ENCODE measurements at places on chromosomes 12 and 14.

DNA sequence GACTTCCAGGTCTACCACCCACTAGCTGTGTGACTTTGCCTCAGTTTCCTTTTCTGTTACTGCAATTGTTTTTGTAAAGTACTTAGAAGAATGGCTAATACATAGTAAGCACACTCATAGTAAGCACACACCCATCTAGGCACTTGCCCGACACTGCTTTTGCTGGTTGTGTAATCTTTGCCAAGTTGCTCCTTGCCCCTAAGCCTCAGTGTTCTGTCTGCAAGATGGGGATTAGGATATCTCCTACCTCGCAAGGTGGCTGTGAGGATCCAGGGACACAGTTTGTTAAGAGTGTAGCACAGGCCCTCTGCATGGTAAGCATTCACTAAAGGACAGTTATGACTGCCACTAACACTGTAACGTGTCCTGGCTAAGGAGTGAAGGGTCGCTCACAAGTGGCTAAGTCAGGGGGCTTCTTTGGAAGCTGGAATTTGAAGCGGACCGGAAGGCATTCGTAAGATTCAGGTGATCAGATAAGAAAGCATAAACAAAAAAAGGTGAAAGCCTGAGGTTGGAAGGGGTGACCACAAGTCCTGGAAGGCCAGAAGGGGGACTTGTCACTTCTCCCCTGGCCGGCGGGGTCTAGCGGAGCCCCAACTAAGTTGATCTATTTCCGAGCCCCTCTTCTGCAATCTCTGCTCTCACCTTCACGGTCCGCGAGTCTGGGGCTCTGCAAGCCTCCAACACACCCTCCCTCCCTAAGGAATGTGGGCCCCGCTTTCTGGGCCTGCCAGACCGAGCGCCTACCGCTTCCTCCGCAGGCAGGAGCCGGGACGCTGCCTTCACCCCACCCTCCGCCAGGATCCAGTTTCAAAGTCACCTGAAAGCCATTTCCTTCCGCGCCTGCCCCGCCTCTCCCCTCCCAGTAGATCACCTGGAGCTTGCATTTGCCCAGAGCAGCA lies 1.5 kb upstream of the PLEKHG3 start:
- DNase-seq: peak; percentile 14

DNA sequence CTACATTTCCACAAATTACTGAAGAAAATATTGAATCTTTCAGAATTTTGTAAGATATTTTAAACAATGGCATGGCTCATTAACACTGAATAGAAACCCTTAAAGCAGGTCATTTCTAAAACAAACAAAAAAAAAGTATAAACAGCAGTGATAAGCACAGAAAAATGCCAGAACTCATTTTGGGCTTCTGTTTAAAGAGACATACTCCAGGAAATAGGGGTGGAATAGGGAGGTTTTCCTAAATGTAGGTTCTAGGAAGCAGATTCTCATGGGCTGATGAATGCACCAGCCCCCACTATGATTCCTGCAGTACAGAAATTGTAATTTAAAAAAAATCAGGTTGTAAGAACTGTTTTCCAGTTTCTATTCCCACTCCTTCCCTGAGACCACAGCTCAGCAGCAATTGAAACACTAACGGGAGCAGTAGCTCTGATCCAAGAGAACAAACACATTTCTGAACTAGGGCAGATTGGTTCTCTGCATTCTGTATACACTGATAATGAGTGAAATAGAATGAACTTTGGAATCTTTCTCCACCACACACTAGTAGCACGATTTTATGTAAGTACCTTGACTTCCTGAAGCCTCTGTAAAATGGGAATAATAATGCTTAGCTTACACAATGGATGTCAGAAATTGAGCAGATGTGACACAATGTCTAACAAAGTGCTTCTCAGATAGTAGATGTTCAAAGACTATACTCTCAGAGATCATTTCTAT lies 115.6 kb upstream of the TMTC1 start:
- DNase-seq: no peak

DNA sequence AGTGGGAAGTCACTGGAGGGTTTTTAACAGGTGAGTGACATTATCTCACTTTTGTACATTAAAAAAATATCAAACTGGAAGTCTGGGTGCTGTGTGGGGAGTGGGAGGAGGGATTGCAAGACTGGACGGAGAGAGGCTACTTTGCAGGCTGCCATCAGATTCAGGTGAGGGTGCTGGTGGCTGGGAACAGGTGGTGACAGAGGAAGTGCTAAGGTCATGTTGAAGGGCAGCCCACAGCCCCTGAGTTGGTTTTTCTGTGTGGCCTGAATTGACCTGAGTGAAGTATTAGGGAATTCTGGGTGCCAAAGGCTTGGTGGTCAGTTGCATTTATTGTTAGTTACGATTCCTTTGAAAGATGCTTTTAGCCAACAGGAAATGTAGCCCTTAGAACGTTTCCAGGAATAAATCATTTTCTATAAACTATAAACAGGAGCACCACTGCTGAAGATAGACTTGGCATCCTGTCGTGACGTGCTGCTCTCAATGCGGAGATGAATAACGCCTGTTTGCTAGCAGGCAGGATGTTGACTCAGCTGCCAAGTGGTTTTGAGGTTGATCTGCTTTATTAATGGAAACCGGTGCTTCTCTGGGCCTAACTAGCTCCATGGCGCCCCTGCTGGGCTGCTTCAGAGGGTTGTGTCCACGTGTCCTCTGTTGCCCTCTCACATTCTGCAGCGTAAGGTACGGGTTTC lies 707.5 kb upstream of the TMEM132C start:
- peak; percentile 59 for DNase-seq

GRCh38 chr12:101878243-101878821 lies 952 bp downstream of the DRAM1 start:
- DNase-seq: no peak

- DNase-seq: no peak
Observed at GRCh38 chr12:3231399-3231876, 154.3 kb downstream of the TSPAN9 start.

- no peak for DNase-seq
Observed at GRCh38 chr12:130796985-130797686, 41.9 kb downstream of the STX2 start.
